H9 (cell line): ENCODE measurements at places on chromosomes 16 and 17. TPM values are rescaled to one million over a fixed set of nuclear protein-coding genes. Genes with fewer than 3 reads are reported as not detected.

GRCh38 chr17:72594248-72594647 is 473.4 kb downstream of the SOX9 start:
- peak; percentile 49 for DNase-seq

DNA sequence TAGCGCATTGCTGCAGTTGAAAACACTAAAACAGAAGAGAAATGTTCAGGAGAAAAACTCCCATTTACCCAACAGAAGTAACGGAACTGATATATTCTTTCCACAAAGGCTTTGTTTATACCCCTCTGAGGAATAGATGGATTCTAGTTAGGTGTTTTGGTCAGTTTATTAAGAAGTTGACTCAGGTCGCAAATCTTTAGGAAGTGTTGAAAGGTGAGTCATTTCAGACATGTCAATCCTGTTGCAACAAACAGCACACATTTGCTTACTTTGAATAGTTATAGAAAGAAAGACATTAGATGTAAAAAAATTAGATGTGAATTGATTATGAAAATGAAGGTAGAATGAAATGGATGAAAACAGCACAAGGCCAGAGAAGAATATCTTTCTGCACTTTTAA is 941.0 kb downstream of the KCNJ2 start:
- no peak for DNase-seq

DNA sequence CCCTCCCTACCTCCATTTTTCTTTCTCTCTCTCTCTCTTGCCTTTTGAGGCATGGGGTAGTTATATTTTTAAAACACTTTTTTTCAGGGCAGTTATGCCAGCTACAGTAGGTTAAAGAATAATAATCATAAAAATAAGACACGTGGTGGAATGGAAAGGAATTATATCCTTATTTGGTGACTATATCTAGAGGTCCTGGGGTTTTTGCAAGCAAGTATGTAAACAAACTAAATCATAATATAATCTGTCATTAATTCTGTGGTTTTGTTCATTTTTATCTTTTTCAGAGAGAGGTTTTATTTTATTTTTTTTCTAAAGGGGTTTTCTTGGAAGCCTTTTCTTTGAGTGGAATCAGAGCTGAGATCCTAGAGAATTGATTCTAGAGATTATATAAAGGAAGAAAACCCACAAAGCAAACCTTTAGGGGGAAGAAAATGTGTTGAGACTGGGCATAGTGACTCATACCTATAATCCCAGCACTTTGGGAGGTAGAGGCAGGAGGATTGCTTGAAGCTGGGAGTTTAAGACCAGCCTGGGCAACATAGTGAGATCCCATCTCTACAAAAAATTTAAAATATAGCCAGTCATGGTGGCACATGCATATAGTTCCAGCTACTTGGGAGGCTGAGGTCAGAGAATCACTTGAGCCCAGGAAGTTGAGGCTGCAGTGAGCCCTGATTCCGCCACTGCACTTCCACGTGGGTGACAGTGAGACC is 53.2 kb downstream of the NQO1 start:
- DNase-seq = no peak

GRCh38 chr17:28279411-28279810 is 39.6 kb upstream of the TMEM97 start:
- DNase-seq = no peak

- peak; percentile 96 for DNase-seq
Measured at GRCh38 chr16:53130159-53131049, 75.6 kb downstream of the CHD9 start.

- DNase-seq = no peak
Measured at GRCh38 chr17:71495420-71495819, 625.4 kb upstream of the SOX9 start.

The SEZ6 gene
- total RNA-seq = 1.8 and 2.8 TPM in 2 replicates
